Activated CD4-positive, alpha-beta T cell treated with anti-CD3 and anti-CD28 coated beads, Interleukin-2, amount 10 ng/mL, durations not matched to agents 7 days and 5 days (primary cell): ENCODE measurements at places on chromosomes 5 and 9. TPM values are rescaled to one million over a fixed set of nuclear protein-coding genes. Genes with fewer than 3 reads are reported as not detected.

Gene DNAJB5
- 4.6 TPM for total RNA-seq

GRCh38 chr5:179601871-179602625, 21.4 kb downstream of the HNRNPH1 start:
- DNase-seq: no peak

Gene PTGES
- total RNA-seq: not detected

- no peak for DNase-seq
Measured at GRCh38 chr9:87703636-87704276, 22.2 kb upstream of the CTSL start.

DNA sequence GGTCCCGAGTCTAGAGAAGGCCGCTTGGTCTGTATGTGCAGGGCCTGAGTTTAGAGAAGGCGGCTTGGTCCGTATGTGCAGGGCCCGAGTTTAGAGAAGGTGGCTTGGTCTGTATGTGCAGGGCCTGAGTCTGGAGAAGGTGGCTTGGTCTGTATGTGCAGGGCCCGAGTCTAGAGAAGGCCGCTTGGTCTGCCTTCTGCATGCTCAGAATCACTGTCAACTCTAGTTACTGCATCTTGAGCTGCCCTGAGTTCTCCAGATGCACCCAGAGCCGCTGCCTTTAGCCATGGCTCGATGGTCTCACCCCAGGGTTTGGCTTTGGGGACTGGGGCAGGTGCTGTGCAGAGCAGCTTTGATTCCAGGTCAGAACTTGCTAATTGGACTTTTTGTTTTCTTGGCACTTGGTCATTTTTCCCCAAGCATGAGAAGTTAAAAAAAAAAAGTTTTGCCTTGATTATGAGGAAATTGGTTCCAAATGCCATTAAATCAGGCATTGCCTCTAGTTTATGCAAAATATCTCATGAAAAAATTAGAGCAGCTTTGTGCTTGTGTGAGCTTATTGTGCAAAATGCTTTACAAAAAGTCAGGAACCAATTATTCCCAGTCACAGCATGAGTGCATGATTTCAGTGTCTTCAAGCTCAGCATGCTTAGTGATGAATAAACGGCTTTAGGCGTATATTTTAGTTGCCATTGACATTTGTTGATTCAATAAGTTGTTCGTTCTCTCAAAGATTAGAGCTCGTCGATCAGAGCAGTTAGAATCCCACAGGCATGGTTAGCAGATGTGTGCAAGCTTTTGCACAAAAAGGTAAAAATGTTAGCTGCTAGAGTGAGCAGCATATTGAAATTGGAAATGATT, 25.4 kb upstream of the EXOC3 start:
- no peak for DNase-seq

GRCh38 chr5:166373817-166374216, 1917.6 kb upstream of the WWC1 start:
- no peak for DNase-seq
